ENCODE measurements at places on chromosomes 3 and 15.

DNA sequence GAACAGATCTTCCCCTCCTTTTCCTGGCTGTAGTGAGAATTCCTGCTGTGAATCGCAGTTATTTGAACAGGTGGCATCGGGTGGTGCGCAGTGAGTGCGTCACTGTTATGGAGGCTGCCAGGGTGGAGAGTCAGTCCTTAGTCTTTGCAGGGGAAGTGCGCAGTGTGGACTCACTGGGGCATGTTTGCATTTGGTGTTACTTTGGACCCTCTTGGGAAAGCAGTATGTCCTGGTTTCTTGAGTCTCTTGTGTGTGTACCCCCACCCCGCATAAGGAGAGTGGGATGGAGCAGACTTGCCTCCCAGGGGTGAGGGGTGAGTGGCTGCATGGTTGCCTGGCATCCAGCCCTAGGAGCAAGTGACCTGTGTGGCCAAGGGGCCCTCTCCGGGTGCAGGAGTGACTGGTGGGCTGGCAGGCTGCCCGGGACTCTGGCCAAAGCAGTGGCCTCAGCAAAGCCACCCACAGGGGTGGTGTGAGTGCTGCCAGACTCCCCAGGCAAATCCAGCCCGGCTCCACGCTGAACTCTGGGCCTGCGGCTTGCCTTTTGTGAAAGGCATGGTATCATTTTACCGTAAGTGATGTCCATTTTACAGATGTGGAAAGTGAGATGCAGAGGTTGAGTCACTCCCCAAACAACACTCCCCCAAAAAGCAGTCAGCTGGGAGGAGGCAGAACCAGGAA is 46.4 kb downstream of the DNASE1L3 start:
- no peak for DNase-seq

DNA sequence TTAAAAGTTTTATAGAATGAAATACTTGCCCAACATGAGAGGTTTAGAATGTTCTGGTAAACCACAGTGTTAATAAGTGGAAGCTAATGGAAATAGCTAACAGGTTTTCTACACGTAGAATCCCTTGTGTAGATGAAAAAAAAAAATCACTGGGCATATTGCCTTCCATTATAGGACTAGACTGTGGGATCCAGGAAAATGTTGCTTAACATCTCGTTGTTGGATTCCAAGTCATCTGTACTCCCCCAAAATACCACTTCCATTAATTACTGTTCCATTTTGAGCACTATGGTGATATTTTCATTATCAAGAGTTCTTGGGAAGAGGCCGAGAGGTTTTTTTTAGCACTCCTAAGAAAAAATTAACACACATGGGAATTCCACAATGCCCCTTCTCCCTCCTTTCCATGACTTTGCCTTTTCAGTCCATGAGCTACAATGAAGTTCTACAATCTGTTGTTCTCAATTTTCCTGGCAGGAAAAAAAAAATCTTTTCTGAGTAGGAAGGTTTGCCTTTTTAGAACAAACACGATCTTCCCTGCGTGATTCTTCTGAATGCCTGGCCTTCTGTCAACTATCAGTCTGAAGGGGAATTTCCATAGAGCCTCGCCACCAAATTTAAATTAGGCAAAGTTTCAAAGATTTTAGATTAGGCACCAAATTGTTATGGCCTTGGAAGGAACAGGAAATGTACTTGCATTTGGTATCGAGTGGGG is 74.4 kb upstream of the CTDSPL start:
- no peak for DNase-seq

- no peak for DNase-seq
Observed at GRCh38 chr3:10322352-10322710, 1.4 kb upstream of the SEC13 start.

GRCh38 chr15:57596978-57597377 is 5.3 kb downstream of the MYZAP start:
- DNase-seq: no peak

GRCh38 chr3:24048843-24049242 is 103.8 kb downstream of the NR1D2 start:
- DNase-seq: no peak

All from stimulated activated CD4-positive, alpha-beta T cell treated with anti-CD3 and anti-CD28 coated beads, Interleukin-12 subunit alpha, Interleukin-12 subunit beta, amount 100 ng/mL, for 4 hours (primary cell).